ENCODE measurements at places on chromosomes 12 and 14.

DNA sequence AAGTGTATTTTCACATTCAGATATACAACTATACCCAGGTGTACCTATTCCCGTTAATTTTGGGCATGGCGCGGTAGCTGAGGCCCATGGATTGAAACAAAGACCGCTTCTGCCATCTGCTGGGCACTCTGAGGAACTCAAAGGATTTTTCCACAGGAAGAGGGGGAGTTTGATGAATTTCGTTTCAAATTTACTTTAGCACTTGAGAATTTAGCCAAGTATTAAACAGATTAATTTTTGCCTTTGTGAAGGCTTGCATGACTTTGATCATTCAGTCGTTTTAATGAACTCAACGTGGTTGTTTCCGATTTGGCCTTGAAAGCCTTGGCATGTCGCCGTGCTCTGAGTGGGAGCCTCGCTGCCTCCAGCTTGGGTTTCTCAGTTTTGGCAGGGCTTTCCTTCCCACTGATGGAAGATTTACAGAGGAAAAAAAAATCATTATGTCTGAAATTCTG is 153.2 kb upstream of the DDHD1 start:
- no peak for DNase-seq

GRCh38 chr12:93922583-93923006 is 225.8 kb upstream of the PLXNC1 start:
- no peak for DNase-seq

DNA sequence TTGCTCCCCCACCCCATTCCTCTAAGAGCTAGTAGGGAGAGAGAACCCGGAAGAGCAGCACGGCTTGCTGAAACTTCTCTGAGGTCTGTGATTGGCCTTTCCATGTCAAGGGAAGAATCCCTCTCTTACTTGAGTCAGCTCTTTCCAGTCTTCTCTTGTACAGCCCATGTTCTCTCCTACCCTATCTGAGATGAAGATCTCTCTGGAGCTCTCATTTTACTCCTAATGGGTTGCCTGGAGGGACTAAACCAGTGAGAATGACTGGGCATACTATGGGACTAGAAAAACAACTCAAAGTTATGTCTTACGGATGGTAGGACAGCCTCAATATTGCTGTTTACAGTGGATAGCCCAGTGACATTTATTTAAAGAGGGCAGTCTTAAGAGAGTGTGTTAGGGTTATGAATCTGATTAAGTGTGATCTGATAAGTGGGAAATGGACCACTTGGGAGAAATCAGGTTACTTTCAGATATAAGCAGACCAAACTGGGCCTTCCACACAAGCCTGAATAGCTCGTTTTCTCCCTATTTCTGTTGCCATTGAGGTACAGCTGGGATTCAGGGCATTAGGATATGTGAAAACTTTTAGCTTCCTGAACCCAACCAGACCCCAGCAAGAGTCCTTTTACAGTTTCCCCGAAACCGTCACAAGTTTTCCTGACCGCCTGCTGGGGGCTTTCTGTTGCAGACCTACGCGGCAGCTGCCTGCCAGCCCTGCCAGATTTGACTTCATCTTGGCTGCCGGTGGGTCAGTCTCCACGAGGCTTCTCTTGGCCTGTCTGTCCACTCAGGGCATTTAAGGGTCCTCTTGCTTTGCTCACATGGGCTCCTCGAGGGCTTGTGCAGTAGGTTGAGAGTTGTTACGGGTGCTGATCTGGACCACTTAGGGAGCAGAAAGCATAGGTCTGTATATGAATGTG is 16.9 kb downstream of the ETV6 start:
- DNase-seq, result no peak

GRCh38 chr14:24706351-24706750 is 72.4 kb upstream of the GZMB start:
- no peak for DNase-seq

DNA sequence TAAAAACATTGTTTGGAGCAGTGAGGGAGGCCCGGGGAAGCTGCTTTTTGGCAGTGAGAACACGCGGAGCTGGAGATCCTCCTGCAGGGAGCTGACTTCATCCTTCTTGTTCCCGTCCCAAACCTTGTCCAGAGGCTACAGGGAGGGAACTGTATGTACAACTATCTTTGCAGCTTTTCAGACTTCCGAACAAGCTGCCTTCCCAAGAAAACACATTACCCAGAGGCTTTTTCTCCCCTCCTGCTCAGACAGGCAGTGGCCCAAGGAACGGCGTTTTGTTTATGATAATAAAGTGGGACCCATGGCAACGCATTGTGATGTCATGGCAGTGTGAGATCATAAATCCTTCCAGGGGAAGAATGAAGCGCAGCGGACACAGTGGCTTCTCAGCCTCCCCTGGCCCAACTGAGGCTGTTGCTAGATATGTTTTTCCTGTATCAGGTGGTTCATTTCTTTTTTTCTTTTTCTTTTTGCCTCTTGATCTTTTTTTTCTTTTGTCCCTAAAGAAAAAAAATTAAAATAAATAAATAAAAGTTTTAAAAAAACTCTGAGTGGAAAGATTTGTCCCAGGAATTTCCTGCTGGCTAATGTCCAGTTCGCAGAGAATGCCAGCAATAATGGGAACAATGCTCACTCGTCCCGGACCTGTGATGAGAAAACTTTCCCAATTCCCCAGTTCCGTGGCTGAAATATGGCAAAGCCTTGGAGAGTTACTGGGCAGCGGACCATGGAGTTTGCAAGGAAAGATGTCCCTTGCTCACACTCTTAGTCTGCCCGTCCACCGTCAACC is 103.4 kb upstream of the MAP1LC3B2 start:
- peak; percentile 70 for DNase-seq

DNA sequence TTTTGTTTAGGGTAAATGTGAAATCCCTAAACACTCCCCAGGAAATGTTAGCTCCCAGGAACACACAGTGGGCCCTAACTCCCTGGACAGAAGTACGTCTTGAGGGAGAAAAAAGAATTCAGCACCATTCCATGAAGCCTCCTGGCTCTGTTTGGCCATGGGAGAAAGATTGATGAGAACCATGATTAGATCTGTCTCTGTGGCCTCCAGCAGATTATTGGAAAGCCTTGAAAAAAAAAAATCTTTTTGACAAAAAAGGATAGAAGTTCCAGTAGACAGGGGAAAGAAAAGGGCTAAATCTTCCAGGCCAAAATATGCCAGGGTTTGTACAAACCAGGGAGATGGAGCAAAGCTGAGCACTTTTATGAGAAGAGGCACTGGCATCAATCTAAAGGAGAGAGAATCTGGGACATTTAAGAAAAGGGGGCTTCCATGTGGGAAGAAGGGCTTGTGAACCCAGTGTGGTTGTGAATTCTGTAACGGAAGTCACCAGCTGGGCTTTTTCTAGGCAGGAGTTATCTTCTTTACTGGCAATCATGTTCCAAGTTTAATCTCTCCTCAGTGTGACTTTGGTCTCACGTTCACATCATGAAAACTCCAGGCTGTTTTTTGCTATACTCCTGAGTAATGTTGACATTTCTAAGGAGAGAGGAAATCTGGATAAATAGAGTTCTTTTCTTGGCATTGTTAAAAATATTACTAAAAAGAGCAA is 426.7 kb downstream of the RAD51B start:
- no peak for DNase-seq

DNA sequence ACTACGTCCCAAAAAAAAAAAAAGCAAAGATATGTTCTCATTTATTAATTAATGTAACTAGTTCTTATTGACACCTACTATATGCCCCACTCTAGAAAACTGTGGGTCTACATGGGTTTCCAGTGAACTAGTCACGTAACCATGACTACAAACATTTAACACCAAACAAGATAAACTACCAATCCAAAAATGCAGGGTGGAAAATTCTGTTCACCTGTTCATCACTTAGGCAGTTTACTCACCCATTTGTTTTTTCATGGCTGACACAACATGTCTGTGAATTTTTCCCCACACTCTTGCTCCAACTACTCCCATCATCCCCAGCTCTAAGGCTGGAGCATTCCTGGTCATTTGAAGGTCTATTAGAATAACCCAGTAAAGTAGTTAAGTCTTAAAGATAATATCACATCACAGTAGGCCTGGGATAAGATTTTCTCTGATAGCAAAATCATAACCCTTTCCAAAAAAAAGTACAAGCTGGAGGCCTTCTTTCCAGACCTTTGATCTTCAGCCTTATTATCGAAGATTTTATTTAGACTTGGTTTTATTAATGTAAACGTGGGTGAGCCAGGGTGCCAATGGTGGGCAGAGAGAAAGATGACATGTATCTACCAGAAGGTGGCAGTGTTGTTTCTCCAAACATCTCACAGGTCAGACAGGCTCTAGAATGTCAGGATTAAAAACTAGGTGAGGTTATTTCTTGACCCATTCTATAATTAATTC is 61.6 kb upstream of the DAAM1 start:
- DNase-seq, result peak; percentile 55

GRCh38 chr14:92914087-92914656 is 8.8 kb upstream of the CHGA start:
- DNase-seq, result no peak

GRCh38 chr14:88947646-88948598 is 123.5 kb downstream of the TTC8 start:
- DNase-seq, result no peak

DNA sequence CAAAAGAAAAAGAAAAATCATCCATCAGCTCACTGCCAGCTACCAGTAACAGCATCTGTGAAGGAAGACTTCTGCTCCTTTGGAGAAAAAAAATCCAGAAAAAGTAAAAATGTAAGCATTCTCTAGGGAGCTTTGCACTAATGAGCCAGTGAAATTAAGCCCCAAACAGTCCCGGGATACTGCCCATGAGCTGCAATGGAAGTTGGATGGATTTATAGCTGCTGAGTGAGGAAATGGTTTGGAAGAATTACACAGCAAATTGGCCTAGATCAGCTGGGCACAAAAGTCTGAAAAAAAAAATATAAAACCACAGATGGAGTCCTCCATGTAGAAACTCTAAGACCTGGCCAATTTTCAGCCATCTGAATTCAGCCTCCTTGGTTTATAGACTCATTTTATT is 462.9 kb upstream of the USP15 start:
- no peak for DNase-seq

- no peak for DNase-seq
Measured at GRCh38 chr14:63287666-63288483, 30.9 kb downstream of the GPHB5 start.

GRCh38 chr14:64005822-64006221 is 153.0 kb downstream of the SYNE2 start:
- no peak for DNase-seq

GRCh38 chr14:23861666-23862065 is 91.9 kb upstream of the DHRS4 start:
- DNase-seq, result no peak

Data from DMS153 (cell line).